Activated CD4-positive, alpha-beta T cell treated with anti-CD3 and anti-CD28 coated beads, Interleukin-2, amount 10 ng/mL, durations not matched to agents 24 days and 14 days (primary cell): ENCODE measurements at places on chromosomes 1 and 21.
A peak's percentile ranks its signal among the peaks of the same experiment; 100 is the strongest.

DNA sequence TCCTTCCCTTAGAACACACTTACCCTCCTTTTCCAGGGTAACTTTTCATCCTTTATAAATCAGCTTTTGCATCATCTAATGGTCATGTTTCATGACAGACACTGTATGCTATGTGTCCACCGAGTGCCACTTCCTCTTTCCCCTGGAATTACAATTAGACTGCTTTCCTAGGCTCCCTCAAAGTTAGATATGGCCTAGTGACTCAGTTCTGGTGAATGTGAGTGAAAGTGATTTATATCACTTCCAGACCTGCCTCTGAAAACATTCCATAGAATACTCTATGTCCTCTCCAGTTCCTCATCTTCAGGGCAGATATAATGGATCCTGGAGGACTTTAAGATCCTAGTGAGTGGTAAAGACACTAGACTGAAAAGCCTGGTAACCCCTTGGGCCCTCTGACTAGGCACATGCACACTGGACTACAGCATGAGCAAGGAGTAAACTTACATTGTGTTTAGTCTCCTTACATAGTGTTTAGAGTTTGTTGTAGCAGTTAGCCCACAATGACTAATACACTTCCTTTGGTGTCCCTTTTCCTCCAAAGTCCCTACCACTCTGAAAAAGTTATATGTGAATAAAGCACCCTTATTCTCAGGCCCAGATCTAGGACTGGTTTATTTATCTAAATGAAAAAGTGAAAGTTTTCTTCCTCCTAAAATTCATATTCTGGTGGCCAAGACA lies 59.3 kb downstream of the GPR88 start:
- DNase-seq = no peak

DNA sequence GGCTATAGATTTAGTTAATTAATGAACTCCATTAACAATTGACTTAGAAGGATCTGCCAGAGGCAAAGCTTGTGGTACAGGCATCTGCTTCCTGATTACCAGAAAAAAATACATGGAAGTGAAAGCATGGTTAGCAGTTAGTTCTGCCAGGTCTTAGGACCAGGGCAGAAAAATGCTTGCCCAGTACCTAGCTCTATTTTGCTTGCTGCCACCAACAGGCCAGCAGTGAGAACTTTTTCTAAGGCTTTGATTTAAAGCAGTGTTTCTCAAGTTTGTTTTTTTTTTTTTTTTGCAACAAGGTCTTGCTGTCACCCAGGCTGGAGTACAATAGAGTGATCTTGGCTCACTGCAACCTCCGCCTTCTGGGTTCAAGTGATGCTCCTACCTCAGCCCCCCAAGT lies 16.4 kb upstream of the MTF1 start:
- no peak for DNase-seq

DNA sequence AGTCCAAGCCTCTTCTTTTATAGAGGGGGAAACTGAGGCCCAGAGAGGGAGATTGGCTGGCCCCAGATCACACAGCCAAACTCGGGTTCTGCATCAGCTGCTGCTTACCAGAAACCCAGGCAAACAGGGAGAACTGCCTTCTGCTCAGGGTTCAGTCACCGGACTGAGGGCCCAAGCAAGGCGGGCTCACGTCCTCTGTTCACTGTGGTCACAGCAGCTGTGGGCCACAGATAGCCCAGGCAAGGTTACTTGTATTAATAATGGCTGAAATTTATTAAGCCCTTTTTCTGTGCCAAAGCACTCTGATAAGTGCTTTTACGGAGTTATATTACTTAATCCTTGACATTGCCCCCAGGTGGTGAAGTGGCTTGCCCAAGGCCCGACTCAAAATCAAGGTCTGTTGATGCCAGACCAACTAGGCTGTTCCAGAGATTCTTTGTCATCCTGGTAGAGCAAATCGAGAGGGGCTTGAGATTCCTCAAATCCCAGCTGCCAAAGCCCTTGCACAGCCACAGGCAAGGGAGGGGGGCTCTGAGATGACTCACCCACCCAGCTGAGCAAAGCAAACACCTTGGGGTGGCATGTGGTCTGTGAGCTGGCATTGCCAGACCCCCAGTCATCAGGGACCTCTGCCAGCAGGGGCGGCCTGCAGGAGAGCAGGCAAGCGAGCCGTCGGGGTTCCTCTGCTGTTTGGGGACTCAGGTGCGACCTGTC lies 36.5 kb downstream of the EPHB2 start:
- no peak for DNase-seq

DNA sequence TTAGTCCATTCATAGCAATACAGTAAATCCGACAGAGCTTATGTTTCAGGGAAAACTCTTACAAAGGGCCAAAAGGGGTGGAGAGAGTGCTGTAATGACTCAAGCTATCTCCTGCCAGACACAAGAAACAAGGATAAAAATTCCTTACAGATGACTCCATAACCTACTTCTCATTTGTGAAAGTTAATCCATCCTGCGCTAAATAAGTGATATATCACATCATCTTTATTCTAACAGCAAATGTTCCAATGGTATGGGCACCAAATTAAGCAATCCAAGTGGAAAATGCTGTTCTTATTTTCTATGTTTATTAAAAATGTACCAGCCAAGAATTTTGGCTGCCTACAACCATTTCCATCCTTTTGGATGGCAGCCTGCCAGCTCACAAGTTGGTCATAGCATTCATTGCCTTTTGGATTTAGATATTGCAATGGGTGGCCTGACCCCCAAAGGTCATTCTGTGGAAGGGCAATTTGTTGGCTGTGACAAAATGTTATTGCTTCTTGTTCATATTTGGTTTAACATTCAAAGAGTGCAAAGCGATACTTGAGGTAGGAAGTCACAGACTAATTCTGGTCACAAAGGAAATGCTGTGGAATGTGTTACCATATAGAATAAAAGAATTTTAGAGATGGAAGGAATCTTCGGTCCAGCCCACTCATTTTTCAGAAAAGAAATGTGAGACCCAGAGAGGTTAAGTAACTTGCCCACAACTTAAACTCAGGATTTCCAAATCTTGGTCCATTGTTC lies 2.8 kb upstream of the ENAH start:
- DNase-seq = no peak

DNA sequence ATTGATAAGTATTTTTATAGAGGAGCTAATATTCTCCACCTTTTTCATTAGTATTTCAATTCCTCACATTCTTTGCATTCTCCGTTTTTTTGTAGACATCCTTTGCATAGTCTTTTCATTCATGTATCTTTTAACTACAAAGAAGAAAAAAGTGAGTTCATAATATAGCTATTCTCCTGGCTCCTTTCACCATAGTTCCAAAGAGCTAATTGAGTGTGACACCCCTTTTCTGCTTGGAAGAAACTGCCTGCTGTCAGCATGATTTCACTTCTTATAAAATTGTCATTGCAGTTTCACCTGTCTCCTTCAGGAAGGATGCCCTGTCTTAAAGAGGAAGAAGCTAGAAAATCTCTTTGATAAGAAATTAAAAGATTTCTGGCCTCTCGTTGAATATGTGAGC lies 991.1 kb downstream of the KCNT2 start:
- no peak for DNase-seq

DNA sequence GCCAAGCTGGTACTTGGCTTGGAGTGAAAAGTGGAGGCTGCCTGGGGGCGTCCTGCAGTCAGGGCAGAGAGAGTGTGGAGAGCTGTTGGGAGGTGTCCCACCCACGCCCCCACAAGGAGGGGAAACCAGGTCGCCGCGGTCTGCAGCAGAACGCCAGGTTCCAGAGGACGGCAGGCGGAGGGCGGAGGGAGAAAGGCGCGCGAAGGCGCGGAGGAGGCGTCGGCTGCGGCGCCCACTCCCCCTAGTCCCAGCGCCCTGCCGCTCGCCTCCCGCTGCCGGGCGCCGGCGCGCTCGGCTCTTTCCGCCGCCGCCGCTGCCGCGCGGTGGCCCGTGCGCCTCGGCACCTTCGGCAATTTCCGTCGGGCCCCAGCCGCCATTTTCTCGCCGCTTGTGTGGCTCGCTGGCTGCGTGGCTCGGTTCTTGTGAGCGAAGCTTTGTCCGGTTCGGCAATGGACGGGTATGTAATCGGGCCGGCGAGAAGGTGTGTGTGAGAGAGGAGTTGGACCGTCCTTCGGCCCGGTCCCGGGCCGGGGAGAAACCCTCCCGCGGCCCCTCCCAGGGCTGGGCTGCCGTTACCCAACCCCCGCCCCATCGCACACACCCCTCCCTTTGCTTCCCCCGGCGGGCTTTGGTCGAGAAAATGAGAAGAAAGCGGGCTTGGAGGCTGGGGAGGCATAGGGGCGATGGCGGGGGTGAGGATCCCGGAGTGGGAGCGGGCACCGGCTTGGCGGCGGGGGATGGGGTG lies at the start of gene PTBP2:
Gene PTBP2 (plus strand): TSS at position 369 of the 745 bp plus-strand sequence. CDS start 81 bp downstream, at position 450.
- DNase-seq = peak; percentile 95

- DNase-seq = no peak
Measured at GRCh38 chr21:42142627-42143026, 71.5 kb downstream of the UMODL1 start.

- DNase-seq = no peak
Measured at GRCh38 chr1:53946252-53947171, at the start of gene LRRC42. Gene LRRC42 (plus strand): TSS chr1:53946350. CDS start chr1:53952000, 5,650 bp downstream.

GRCh38 chr1:157369808-157370521 lies 182.3 kb downstream of the FCRL5 start:
- DNase-seq = peak; percentile 84

DNA sequence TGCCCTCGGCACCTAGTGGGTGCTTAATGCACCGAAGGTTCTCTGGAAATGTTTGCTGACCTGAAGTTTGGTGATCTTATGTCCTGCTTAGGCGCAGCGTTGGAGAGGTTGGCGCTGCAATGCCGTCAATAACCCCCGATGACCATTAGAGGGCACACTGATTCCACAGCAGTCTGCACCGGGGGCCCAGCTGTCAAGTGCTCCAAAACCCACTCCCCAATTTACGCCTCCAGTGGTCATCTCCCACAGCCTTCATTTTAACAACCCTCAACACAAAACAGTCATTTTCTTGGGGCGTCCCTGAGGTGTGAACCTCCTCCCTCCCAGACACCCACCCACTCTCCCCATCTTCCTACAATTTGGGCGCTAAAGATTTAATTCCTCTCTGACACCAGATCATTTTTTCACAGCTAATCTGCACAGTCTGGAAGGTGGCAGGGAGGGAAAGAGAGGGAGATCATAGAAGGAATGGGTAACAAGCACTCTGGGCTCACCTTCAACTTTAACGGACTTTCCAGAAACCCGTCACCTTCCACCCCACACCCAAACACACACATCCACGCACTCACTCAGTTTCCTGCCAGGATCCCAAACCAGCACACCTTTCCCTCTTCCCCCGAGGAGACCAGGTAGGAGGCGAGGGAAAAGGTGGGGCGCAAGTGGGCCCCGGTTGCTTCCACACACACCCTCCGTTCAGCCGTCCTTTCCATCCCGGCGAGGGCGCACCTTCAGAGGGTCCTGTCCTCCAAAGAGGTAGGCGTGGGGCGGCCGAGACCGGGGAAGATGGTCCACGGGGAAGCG lies 570 bp upstream of the NPR1 start:
- peak; percentile 85 for DNase-seq

- no peak for DNase-seq
Measured at GRCh38 chr21:26914557-26914956, 52.3 kb downstream of the ADAMTS5 start.

DNA sequence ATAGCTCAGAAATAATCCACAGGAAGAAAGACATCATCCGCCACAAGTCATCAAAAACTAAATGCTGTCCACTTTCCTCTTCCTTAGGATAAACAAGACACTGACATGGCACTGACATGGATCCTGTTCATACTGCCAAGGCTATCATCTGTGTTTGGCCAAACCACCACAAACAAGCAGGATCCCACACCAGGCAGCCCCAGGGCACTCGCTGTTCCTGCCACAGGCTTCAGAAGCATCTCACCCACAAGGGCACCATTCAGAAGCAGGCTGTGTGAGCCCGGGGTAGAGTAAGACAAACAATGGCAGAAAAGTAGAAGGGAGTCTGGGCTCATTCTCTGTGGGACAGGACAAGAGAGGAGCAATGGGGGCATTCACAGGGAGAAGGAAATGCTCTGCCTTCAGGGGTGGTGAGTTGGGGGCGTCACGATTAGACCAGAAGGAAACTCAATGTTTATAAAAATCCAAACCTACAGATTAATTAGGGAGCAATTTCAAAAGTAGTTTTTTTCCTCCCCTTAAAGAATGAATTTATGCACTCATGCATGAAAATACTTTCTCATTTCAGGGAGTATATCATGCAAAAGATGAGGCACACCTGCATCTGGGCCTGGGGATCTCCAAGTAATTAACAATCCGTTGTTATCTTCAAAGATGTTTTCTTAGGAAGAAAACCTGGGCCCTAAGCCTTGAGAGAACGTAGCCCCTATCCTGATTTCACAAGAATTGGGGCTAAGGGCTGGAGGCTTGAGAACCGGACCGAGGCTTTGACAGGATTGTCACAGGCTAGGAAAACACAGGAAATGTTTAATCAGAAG lies 43.3 kb upstream of the ATP1A1 start:
- DNase-seq = no peak

- peak; percentile 88 for DNase-seq
Measured at GRCh38 chr1:84853741-84854721, 39.0 kb downstream of the LPAR3 start.

DNA sequence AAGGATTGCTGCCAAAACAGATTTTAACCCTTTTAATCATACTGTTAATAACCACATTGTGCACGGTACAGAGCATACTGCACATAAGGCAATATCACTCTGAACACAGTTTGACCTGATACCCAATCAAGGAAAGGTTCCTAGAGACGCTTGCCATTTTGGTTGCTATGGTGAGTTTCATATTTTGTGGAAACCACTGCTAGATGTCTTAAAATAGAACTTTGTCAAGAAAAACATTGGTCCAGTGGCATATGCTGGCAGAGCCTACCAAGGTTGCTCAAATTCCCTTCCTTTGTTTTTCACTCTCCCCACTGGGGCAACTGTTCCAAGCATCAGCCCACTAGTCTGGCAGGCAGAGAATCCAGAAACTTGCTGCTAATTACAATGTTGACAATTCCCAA lies 114.8 kb upstream of the DPYD start:
- DNase-seq = no peak

DNA sequence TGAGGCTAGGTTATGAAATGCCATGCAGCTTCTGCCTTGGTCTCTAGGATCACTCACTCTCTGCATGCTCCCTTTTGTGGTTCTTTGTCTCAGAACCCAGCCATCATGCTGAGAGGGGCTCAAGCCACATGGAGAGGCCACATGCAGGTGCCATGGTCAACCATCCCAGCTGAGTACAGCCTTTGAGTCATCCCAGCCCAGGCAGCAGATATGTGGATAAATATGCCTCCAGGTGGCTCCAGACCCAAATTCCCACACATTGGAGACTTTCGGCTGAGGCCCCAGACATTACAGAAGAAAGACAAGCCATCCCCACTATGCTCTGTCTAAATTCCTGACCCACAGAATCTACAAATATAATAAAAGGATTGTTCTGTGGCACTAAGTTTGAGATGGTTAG lies 102.0 kb downstream of the LHX9 start:
- DNase-seq = no peak
